ENCODE measurements at places on chromosomes 11 and 22.

- DNase-seq = no peak
Measured at GRCh38 chr22:36331912-36332622, 55.7 kb downstream of the MYH9 start.

DNA sequence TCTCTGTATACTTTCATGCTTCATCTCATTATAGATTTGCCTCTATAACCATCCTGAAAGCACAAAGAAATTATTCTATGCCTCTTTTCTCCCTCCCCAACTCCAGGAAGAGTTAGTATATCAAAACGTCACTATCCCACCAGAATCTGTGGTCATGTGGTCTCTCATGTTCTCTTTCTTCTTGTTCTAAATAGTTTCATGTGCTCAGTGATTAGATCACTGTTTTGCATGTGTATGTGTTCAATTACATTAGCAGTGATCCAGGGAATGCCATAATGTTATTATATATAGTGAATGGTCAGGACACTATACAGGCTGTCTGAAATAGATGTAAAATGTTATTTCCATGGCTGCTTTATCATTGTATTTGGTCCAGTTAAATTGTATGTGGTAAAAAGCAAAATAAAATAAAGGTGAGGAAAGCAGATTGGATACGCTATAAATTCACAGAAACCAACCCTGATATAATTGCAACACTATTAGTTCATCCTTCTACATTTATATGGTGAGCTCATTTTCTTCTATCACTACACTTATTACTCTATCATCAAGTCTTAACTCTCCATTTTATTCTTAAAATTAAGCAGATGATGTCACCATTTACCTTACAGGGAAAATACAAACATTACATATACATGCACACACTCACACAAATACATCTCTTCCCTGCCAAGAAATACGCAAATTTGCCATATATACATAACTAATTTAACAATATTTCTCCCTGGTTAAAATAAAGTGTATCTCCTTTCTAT lies 26.9 kb upstream of the ANO5 start:
- DNase-seq = no peak

GRCh38 chr11:26025676-26026075 lies 306.3 kb upstream of the ANO3 start:
- no peak for DNase-seq

- DNase-seq = no peak
Measured at GRCh38 chr11:92297567-92298553, 73.2 kb downstream of the FAT3 start.

DNA sequence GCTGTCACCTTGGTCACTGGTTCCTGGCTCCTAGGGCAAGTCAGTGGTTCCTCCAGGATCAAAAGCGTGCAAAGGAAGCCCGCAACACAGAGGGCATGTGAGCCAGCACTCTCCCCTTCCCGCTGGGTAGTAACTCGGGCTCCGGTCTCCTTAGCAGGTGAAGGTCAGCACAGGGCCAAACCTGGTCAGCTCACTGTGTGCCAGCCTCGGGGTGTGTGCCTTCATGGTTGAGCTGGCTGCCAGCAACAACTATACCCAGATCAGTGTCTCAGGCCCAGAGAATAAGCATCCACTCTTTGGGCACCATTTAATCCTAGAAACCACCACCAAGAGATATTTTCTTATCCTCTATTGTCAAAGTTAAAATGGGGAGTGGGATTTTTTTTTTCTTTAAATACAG lies 16.1 kb upstream of the CCDC86 start:
- DNase-seq = no peak

DNA sequence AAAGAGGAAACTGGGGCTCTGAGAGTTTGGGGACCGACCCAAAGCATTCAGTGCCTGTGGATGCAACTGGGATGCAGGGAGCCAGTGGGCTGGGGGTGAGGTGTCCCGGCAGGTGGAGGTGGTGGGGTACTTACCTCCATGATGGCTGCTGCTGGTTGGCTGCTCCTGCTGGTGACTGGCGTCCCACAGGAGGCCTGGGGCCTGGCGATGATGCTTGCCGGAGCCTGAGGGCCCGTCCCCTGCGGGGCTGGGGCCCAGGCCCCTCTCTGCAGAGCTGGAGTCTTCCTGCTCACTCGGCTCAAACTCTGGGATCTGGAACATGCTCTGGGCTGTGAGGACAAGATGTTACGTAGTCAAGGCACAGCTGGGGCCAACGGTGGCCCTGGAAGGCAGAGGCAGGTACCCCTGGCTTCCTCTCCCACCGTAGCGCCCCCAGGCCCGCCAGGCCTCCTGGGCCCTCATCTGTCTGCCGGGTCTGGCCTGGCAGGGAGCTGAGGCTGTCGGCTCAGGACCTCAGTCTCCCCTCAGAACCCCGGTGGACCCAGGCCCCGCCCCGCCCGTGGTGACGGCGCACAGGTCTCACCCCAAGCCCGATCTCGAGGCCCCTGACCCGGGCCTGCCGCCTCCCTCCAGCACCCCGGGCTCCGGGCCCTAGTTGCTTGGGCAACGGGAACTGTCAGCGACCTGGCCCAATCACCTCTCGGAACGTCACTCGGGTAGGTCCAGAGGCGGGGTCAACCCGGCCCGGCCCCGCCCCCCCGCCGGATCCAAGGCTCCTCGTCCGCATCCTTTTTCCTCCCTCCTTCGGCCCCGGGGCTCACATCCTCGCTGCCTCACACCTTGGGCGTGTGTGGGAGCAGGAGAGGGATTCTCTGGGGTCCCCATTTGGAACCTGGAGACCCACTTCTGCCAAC lies at the start of gene BAD:
Gene BAD (minus strand): TSS at position 618 of the 914 bp plus-strand sequence. CDS start 297 bp downstream, at position 321.
- DNase-seq = peak; percentile 96

DNA sequence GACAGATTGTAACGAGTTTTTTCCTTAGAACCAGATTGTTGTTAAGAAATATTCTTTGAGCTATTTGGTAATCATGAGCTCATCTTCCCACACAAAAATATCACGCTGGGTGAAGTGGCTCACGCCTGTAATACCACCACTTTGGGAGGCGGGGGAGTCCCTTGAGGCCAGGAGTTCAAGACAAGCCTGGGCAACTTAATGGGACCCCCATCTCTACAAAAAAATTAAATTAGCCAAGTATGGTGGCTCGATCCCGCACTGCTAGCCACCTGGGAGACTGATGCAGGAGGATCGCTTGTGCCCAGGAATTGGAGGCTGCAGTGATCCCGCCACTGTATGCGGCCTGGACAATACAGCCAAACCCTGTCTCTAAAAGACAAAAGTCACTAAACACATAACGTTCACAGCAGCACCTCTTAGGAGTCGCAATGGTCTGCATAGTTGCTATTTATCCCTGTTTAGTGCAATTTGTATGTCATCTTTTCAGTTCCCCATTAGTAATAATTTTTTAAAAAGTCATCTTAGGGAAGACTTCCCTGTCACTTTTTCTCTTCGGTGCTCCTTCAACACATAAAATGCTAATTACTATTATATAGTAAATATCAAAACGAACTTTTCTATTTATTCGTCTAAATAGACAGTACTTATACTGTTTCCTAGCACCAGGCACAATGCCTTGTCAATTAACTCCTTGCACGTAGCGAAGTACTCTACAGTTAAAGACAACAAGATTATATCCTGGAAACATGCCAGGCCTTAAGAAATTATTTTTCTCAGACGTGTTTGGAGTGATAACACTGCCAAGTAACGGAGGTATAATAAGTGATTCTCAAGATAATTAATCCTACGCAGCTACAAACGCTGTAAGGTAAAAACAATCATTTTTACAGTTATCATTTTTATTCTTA lies 1.1 kb downstream of the ST13 start:
- DNase-seq = no peak

- DNase-seq = no peak
Measured at GRCh38 chr11:9176550-9176949, 85.2 kb upstream of the SCUBE2 start.

GRCh38 chr11:65852508-65853245 lies 5.3 kb downstream of the CFL1 start:
- DNase-seq = no peak

DNA sequence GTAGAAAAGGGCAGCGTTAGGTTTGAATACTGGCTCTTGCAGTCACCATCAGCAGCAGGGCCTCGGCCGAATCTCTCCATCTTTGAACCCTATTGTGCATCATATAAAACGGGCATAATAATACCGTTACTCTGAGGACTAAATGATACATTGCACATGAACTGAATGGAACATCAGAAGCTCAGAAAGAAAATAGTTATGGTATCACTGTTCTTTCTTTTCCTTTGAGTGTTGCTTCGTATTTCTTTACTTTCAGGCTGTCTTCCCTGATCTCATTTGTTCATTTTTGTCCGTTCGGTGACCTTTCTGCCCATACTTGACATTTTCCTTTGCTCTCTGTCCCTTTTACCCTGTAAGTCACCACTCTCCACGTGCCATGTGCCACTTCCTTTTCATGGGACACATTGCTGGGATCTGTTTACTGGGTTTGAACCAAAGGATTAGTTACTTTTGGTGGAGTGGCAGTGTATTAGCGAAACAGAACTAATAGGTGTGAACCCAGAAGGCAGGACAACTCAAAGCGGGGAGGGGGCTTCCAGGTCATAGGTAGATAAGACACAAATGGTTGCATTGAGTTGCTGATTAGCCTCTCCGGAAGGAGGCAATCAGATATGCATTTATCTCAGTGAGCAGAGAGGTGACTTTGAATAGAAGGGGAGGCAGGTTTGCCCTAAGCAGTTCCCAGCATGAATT lies 717 bp upstream of the ZNF202 start:
- no peak for DNase-seq

DNA sequence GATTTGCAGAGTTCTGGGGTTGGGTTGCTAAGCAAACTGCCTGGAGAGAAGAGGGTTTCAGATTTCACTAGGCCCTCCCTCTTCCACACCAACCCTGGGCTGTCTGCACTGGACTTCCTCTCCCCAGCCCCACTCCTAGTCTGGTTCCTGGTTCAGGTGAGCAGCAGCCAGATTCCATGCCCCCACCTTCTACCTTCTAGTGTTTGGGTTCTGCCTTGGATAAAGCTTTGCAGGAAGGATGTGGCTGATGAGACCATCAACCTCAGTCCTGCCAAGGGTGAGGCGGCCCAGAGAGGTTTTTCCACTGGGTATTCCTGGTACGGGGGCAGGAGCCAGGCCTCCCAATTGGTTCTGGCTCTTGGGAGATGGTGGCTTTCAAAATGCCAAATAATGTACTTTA lies 68.3 kb downstream of the BCR start:
- no peak for DNase-seq

DNA sequence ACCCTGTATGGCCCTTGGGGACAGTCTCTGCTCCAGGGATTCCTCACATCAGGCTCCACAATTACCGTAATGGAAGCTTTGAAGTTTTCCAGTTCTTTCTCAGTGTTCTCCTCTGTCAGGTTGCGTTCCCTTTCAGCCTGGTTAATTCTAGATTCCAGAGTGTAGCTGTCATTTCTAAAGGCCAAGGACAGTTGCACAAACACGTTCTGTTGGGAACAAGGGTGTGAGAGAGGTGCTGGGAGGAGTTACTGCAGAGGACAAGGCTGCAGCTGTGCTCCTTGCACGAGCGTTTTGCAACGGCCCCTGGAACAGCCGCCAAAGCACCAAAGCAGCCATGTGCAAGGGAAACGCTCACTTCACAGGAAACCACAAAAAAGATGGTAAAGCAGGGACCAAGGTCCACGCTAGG lies 35.9 kb upstream of the LYVE1 start:
- no peak for DNase-seq

Measured in D721Med (cell line).